ENCODE measurements at places on chromosomes 6 and 20. TPM values are rescaled to one million over a fixed set of nuclear protein-coding genes. Genes with fewer than 3 reads are reported as not detected.

Gene LST1
- 6.5 TPM for total RNA-seq

Gene KHDC1L
- total RNA-seq: not detected

Gene PLTP
- total RNA-seq: 84.1 TPM

Gene NKX2-4
- not detected for total RNA-seq

Gene OTOR
- not detected for total RNA-seq

Gene SIRPD
- total RNA-seq: not detected

Gene SYNDIG1
- total RNA-seq: 21.4 TPM

Gene TTPAL
- 4.5 TPM for total RNA-seq

Gene SLC26A8
- not detected for total RNA-seq

Gene NT5E
- 4.3 TPM for total RNA-seq

DNA sequence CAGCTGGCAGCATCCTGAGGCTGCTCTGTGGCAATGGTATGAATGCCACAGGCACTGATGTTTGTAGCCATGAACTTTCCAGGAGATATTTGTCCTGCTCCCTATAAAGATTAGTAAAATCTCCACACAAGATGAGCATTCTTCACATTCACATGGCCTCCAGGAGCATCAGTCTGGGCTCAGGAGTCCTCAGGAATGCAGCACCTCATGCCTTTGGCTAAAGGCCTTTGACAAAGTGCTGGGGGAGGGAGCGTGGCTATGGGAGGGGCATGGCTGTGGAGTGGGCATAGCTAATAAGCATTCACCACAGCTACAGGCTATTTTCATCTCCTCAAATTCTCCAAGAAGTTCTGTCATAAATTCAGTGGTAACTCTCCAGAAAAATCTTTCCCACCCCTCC is 90.5 kb upstream of the LY86 start:
- no peak for DNase-seq

DNA sequence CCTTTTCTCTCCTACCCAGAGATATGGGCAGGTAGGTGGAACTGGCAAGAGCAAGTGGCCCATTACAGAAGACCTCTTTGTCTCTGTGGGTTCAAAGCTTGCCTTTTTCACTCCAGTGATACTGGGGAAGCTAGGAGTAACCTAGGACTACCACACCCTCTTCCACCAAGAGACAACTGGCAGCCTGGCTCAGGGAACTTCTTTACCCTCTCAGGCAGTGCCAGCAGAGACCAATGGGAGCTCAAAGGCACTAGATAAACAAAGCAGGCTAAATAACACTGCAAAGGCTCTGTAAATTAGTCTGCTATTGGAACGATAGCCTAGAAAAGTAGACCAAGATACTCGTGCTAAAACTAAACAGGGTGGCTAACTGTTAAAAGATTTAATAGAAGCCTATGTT is 32.1 kb downstream of the ATRN start:
- no peak for DNase-seq

- no peak for DNase-seq
Measured at GRCh38 chr6:116629563-116629981, 13.3 kb downstream of the RSPH4A start.

- DNase-seq: no peak
Measured at GRCh38 chr20:57843941-57844625, 134.3 kb upstream of the PMEPA1 start.

DNA sequence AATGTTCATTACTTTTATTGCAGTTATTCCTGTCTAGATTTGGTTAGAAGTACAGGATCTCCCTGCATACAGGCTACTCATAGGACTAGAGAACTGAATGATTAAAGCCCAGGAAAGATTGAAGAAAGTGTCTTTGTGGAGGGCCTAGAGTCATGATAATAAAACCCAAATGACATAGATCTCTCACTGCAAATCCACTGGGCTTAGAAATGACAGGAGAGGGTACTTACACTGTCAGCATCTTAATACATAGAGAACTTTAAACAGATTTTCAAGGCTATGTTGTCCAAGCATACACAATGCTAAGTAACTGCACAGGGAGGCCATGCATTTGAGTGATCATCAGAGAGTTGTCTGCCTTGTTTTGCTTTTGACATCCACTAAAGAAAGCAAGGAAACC is 383.8 kb upstream of the MAP3K7 start:
- DNase-seq: no peak

- no peak for DNase-seq
Measured at GRCh38 chr6:16547587-16547986, 213.7 kb downstream of the ATXN1 start.

- no peak for DNase-seq
Measured at GRCh38 chr6:77987035-77987384, 334.2 kb downstream of the MEI4 start.

DNA sequence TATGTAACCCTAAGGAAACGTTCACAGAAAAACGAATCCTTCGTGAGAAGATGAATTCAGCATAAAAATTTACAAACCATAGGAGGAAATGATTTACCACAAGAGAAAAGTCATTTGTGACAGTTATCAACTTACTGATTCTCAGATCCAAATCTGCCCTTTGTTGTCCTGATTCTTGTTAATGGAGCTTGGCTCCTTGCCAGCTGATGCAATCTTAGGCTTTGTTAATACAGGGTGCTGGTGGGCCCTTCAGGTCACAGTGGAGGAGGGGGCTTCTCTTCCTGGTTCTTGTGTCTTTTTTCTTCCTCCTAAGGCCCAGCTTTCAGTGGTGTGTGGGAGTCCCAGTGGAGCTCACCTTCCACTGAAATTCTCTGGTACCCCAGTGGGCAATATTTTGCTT is 108.4 kb upstream of the MAP3K7 start:
- no peak for DNase-seq

GRCh38 chr20:18851629-18852028 is 38.0 kb downstream of the SCP2D1 start:
- no peak for DNase-seq

GRCh38 chr6:34928695-34929094 is 39.6 kb downstream of the ANKS1A start:
- DNase-seq: no peak

DNA sequence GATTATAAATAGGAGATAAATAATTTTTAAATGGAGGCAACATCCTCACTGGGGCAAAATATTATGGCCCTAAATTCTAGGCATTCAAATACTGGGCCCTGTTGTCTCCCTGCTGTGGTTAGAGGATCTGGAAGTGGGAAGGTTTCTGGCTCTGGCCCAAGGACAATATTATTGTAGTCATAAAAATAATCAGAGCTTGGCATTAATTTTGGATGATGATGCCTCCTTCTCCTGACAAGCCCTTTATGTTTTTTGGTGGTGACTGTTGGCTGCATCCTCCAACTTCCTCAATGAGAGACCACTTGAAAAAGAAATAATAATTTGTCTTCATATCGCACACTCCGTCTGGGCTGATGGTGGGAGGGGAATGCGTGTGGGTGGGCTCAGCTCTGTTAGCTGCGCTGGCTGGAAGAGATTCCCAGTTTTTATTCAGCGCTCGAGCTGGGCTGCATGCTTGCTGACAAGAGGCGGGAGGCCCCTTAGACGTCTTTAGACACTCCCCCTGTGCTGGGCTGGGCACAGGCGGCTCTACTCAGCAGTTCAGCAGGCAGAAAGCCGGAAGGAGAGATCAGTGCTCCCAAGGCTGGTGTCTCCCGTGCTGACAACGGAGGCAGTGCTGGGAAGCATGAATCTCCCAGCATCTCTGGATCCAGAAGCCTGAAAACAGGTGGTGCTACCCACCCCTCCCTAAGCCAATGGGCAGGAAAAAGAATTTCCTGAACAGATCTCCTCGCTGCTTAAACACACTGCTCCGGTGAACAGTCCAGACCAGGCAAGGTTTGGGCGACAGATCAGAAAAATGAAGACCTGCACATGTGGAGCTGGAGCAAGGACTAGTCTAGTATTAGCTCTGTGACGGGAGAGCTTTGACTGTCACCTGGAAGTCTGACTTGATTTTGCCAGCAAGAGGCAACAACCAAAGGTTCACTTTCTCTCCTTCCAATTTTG is 97.7 kb downstream of the SYCP2 start:
- DNase-seq: peak; percentile 46

DNA sequence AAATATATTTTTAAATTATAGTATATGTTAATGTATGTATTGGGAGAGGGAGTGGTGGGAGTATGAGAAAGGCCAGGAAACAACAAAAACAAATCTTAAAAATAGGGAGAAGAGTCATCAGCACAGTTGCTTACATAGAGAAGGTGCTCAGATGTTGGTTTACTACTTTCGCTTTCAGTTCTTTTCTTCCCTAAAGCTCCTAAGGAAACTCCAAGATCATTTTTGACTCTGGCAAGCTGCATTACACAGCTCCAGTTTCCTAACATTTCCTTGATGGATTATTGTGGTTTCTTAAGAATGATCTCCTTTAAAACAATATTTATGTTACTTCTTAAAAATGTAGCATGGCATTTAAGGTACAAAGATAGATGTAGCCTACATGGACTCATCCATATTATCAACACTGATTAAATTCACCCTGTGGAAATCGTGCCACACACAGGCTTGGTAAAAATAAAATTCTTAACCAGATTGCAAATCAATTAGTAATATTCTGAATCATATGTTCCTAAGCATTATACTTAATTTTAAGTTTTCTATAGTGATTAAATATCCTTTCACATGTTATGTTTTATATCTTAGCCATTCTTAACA is 118.0 kb upstream of the MAN1A1 start:
- no peak for DNase-seq

DNA sequence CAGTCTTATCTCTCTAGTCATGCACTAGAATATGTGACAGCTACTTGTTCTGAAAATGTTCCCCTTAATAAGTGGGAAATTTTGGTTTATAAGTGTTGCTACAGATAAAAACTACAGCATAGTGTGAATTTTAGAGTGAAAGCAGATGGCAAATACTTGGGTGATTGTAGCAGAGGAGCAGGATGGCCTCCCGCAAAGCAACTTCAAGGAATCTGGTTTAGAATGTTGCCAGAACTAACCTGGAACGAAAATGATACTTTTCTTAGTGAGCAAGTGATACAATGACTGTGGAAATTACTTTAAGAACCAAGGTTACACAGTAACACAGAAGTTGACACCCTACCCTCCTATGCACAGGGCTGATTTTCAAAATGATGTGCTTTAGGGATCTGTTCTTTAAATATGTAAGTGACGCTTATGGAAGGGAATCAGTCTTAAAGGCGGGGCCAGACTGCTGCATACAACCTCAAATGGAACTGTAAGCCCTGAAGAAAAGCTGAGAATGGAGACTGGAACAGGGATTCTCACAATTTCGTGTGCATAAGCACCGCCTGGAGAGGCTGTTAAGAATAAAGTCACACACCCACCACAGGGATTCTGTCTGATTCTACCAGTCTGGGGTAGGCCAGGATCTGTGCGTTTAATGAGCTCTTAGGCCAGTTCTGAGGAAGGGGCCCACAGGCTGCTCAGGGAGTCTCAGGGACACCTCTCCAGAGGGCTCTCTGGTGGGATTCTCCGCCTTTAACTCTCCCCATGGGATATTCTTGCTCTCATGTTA is 97.9 kb downstream of the FYN start:
- DNase-seq: no peak

- DNase-seq: no peak
Measured at GRCh38 chr6:129713806-129714333, 3.9 kb upstream of the ARHGAP18 start.

- no peak for DNase-seq
Measured at GRCh38 chr20:24871480-24872213, 77.4 kb upstream of the CST7 start.

- DNase-seq: no peak
Measured at GRCh38 chr20:51059862-51060261, 37.0 kb upstream of the KCNG1 start.

Measured in left ventricle myocardium inferior (tissue), 1 donor.